Cerebellar nuclear complex (tissue), 1 donor: ENCODE measurements at places on chromosomes 16 and 17.

- DNase-seq, result no peak
Observed at GRCh38 chr16:7805686-7806396, 473.2 kb downstream of the RBFOX1 start.

DNA sequence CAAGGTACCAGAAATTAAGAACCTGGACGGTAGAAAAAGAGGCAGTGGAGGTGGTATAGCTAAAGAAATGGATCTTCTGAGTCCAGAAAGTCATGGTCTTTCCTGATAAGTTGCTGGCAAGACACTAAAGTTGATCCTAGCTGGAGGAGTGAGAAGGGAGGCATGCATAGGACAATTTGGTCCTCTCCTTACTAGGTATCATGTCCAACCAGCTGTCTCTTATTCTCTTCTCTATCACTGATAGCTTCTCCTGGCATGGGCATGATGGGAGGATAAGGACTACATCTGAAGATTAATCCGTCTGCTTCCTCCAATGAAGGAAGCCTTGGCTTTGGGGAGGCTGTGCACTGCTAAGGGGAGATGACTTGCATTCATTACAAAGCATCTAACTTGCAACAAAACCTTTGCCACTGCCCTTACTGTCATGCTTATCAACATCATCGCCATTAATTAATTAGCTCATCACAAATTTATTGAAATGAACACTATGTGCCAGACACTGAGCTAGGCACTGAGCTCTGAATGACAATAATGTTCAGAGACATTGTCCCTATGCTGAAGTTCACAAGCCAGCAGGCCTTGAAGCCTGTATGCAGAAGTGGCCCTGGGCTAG is 3.1 kb upstream of the FAM117A start:
- no peak for DNase-seq

DNA sequence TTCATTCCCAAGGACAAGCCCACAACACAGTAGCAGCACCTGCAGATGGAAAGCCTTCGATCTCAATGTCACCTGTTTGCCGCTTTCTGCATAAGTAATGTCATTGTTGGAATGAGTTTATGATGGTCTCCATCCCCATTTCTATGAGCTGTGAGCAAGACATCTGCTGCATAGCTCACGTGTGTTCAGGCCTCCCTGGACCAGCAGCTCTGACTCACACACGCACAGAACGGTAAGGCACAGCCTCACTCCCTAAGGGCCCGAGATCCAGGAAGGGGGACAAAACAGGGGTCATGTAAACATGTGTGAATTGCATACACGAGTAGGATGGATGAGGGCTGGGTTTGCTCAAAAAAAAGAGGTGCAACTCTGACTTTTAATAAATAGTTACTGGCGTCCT is 223.1 kb downstream of the SOX9 start:
- no peak for DNase-seq

DNA sequence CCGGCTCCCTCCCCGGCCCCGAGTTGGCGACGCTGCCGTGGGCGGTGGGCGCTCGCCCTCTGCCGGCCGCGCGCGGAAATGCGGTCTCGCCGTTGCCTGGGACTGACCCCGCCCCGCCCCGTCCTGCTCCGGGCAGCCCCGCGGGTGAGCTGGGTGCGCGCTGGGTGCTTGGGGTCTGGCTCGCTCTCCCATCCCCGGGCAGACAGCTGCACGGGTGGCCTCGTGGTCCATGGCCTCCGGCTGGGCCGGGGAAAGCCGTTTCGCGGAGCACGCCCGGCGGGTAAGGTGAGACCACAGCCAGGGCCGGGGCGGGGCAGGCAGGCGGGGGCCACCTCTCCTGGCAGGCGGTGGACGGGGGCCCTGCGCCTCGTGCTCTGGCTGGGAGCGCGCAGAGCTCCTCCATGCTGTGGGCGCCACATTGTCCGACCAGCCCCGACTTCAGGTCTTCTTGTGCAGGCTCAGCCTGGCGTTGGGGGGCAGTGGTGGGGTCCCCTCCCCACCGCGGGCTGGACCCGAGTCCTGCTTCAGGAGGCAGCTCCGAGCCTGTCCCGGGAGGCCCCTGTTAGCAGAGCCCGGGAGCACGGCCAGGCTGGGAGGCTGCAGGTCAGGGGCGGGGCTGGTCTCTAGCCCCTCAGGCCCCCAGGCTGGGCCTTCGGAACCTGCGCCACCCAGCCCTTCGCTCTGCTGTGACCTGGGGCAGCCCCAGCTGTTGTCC is 7.0 kb upstream of the C1QTNF8 start:
- no peak for DNase-seq

GRCh38 chr16:68155425-68155824 is 70.3 kb downstream of the NFATC3 start:
- no peak for DNase-seq

DNA sequence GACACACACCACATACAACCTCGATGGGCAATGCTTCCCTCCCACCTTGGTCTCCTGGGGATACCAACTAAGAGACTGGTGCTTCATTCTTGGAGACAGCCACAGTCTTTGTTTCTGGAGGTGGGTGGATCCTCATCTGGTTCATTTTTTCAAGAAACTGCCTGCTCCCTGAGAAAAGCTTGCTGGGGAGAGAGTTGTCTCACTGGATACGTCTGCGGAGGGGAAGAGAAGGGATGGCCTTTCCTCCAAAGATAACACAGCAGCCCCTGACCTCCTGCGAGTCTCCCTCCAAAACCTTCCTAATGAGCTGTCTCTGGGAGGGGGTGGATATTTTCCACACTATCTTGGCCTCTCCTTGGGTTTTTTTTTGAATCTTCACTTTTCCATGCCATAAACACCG is 221.2 kb downstream of the SOX9 start:
- no peak for DNase-seq

- DNase-seq, result no peak
Observed at GRCh38 chr16:86887416-86887815, 309.1 kb downstream of the FOXL1 start.

GRCh38 chr16:31477220-31478216 is 5.4 kb upstream of the SLC5A2 start:
- no peak for DNase-seq

DNA sequence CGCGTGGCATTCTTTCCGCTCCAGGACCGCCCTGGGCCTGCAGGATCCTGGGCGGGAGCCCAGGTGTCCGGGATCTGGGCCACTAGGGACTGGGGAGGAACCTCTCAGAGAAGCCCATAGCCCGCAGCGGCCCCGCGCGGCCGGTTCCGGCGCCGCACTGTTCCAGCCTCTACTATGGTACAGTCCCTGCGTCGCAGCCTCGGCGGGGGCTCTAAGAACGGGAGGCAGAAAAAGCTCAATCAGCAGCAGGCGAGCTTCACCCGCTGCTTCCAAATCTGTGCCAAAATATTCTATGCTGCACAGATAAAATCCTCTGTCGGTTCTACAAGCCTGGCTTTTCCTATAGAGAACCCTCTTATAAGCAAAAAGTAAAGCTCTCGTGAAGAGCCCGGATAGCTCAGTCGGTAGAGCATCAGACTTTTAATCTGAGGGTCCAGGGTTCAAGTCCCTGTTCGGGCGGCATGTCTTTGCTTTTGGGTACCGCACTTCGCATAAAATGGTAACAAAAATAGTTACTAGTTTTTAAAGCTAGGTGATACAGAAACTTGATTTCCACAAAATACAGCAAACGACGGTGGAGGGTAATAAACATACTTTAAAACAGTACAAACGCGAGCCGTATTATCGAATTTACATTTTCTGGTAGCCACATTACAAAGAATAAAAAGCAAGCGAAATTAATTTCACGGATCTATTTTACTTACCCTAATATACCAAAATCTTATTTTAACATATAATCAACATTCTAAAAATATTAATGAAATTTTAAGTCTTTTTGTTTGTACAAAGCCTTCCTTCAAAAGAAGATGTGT is 661 bp upstream of the ALOXE3 start:
- peak; percentile 63 for DNase-seq

- no peak for DNase-seq
Observed at GRCh38 chr17:29567304-29567553, 392 bp upstream of the ABHD15 start.

- DNase-seq, result no peak
Observed at GRCh38 chr16:81639931-81640680, 139.0 kb upstream of the PLCG2 start.

DNA sequence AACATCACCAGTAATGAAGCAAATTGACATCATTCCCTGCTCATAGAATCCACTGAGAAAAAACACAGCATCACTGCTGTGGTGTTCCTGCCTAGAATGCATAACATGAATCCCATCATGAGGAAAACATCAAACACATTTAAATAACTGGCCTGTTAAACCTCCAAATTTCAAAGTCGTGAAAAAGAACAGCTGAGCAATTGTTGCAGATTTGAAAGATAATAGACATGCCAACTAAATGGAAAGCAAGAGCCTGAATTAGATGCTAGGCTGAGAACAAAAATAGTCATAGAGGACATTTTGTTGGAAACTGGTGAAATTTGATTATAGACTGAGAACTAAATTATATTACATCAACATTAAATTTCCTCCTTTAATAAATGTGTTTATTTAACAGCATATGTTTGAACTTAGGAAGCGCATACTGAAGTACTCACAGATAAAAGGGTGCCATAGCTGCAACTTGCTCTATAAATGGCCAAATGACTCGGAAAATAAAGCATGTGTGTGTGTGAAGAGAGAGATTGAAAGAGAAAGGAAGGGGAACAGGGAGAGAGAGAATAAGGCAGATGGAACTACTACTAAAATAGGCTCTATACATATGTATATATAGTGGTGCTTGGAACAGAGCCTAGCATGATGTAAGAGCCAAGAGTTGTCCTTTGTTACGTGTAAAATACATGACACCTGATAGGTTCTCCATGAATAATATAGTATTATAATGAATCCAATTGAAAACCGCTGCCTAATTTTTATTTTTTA is 305.0 kb upstream of the MON1B start:
- DNase-seq, result no peak

DNA sequence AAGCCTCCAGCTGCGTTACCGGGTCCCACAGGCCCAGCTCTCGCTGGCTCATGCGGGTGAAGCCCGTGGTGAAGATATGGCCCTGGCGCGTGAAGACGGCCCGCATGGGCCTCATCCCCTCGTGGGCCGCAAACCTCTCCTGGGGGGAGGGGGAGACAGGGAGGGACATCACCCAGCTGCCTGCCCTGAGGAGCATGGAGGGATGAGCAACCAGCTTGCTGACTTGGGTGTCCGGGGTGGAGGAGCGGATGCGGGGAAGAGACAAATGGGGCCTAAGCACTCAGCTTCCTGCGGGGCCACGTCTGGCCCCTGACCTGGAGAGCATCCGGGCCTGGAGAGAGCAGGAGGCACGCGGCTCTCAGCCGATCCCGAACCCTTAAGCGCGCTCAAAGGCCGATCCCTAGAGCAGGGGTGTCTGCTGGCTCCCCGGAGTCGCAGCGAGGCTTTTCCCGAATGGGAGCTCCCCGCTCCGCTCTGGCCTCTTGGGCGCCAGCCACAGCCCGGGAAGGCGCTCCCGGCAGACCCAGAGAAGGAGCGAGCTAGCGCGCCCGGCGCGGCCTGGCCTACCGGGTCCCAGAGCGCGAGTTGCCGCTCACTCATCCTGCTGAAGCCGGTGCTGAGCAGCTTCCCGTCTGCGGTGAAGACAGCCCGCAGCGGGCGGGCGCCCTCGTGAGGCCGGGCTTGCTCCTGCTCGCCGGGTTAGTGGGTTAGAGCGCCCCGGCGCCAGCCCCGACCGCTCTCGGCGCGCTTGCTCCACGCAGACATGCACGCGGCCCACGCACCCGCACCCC is 5.0 kb downstream of the CORO6 start:
- DNase-seq, result no peak

DNA sequence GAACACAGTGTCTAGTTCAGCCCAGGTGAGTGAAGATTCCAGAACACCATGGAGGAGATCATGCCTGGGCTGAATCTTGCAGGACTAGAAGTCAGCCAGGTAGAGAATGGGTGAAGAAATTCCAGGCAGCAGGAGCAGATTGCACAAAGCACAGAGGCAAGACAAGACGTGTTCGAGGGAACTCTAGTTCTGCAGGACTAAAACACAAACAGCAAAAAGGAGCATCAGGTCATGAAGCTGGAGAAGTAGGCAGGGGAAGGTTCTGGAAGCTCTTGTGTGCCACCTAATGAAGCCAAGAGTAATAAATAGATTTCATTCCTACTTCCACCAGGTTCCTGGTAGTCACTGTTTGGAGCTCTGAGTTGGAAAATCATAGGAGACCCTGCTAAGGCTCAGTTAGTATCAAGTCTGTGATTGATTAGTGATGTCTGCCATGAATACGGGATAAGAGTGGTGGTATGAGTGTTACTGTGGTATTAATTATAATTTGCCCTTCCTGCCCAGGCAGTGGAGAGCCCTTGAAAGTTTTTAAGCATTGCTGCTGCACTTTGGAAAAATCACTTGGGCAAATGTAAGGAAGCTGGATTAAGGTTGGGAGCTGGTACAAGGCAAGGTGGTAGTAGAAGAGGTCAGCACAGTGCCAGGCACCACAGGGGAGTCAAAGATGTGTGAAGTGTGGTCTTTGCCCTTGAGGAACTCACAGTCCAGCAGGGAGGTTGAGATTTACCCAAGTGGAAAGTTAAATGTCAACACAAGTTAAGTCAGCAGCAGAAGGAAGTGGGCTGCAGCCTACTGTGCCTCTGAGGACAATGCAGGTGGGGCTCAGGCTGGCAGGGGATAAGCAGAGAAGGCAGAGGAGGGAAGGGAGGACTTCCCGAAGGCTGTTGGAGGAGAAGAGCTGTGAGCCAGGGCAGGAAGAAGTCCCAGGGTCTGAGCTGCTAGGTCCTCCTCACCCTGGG is 13.5 kb upstream of the FOXN1 start:
- no peak for DNase-seq

GRCh38 chr17:83103200-83103942 is 24.0 kb downstream of the METRNL start:
- no peak for DNase-seq

DNA sequence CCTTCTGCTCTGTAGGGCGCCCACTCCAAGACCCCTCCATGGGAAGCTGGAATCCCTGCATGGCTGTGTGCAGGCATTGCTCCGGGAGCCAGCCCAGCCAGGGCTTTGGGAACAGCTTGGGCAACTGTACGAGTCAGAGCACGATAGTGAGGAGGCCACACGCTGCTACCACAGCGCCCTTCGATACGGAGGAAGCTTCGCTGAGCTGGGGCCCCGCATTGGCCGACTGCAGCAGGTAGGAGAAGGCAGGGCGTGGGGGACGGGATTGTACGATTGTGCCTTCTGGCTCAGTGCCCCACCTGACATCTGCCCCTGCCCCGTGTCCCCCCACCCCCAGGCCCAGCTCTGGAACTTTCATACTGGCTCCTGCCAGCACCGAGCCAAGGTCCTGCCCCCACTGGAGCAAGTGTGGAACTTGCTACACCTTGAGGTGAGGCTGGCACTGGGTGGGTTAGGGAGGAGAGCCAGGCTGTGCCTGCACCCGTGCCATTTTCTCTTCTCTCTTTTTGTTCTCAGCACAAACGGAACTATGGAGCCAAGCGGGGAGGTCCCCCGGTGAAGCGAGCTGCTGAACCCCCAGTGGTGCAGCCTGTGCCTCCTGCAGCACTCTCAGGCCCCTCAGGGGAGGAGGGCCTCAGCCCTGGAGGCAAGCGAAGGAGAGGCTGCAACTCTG is 8.7 kb upstream of the TMEM88 start:
- DNase-seq, result no peak

GRCh38 chr16:19804538-19805323 is 79.9 kb downstream of the GPRC5B start:
- DNase-seq, result no peak

GRCh38 chr17:17963066-17963465 is 9.1 kb downstream of the TOM1L2 start:
- DNase-seq, result no peak
